Thyroid gland (tissue), 4 donors: ENCODE measurements at places on chromosomes 5 and 9. TPM values are rescaled to one million over a fixed set of nuclear protein-coding genes. Genes with fewer than 3 reads are reported as not detected.

DNA sequence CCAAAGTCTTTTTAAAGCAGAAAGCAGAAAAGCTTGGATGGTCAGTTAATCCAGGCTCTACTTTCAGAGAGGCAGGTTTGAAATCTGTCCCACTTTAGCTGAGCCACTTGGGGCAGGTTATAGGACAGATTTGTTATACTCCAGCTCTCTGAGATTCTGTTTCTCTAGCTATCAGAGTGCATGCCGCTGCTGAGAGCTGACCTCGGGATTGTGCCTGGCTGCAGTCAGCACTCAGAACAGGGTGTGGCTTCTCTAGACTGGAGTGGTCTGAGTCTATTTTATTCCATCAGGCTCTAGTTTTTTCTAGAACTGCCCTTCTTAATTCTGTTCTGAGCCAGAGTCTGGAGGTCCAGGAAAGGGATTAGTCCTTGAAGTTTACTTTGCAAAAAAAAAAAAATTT, 67.7 kb downstream of the NDFIP1 start:
- DNase-seq: no peak

GRCh38 chr9:4126996-4127395, 172.9 kb downstream of the GLIS3 start:
- no peak for DNase-seq

- no peak for DNase-seq
Measured at GRCh38 chr5:372996-373709, 51.6 kb downstream of the AHRR start.

GRCh38 chr5:163635631-163636030, 130.2 kb downstream of the MAT2B start:
- no peak for DNase-seq

DNA sequence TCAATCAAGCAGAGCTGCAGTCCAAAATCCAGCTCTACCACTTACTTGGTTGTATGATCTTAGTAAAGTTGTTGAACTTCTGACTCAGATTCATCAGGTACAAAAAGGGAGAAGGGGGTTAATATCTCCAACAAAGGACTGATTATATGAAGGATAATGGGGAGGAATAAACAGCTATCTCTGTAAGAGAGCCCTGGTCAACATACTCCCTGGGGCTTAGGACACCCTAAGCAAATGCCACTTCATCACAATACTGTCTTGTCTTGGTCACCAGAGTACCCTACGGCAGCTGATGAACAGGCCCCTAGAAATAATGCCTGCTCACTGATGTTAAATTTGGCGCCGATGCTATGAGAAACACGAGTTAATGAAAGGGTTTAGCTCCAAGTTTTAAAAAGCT, 34.8 kb downstream of the LHFPL2 start:
- no peak for DNase-seq

DNA sequence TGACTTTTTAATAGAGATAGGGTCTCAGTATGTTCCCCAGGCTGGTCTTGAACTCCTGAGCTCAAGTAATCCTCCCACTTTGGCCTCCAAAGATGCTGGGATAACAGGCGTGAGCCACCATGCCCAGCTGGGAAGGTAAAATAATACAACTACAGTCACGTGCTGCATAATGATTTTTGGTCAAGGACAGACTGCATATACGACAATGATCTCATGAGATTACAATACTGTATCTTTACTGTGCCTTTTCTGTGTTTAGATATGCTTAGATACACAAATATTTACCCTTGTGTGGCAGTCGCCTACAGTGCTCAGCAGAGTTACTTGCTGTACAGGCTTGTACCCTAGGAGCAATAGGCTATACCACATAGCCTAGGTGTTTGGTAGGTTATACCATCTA, 14.2 kb upstream of the IRF1 start:
- no peak for DNase-seq

- DNase-seq: peak; percentile 7
Measured at GRCh38 chr5:133907075-133907474, 61.4 kb downstream of the C5orf15 start.

DNA sequence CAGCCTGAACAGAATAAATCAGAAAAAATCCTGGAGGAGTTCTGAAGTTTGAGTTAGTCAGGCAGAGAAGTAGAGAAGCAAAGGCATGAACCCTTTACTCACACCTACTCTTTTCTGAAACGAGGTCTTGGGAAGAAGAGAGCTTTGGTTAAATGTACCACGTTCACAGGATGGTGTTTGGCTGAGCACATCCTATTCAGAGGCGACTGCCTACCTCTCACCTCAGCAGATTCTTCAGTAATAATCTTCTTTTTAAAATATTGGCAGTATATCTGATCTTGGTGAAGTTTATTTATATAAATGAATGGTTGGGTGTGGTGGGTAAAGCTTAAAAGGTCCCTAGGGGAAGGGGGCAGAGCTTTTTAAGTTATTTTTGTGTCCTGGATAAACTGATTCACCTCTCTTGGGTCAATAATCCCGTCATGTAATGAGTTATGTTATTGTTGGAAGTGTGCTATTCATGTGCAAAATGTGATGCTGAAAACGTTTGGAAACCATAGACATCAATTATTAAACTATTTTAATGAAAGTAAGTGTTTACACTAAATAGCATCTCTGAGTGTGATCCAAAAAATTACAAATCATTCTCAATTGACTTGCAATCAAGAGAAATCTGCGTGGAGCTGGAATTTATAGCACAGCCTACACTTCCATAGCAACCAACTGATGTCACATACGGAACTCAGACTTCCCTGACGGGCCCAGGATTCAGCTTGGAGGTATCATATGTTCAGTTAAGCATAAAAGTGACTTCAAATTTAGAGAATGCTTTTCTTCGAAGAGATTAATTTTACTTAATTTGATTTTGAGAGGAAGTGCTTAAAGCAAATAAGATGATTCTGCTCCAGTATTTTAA, 94.3 kb upstream of the EQTN start:
- DNase-seq: no peak

GRCh38 chr9:106891286-106891685, 28.3 kb downstream of the ZNF462 start:
- DNase-seq: no peak

- no peak for DNase-seq
Measured at GRCh38 chr9:109865521-109865920, 85.5 kb downstream of the PALM2AKAP2 start.

- no peak for DNase-seq
Measured at GRCh38 chr9:82810915-82811314, 252.0 kb downstream of the RASEF start.

The IL5 gene
- not detected for total RNA-seq

The NMUR2 gene
- total RNA-seq: 0.42 TPM

The WNK2 gene
- total RNA-seq: 7.9 TPM

The FLT4 gene
- total RNA-seq: 73.2 TPM

The ZNF354B gene
- total RNA-seq: 34.8 TPM

The SARDH gene
- 3.3 TPM for total RNA-seq

The OR2V2 gene
- not detected for total RNA-seq

The SLC36A3 gene
- not detected for total RNA-seq

The POU5F2 gene
- total RNA-seq: 6.0 TPM
